Pancreas (tissue), 10 donors: ENCODE measurements at places on chromosomes 3 and 15. TPM values are rescaled to one million over a fixed set of nuclear protein-coding genes. Genes with fewer than 3 reads are reported as not detected.
A peak's percentile ranks its signal among the peaks of the same experiment; 100 is the strongest.

The PLA2G4E gene
- not detected for total RNA-seq

The PGBD4 gene
- 0.37 TPM for total RNA-seq

The SLC12A1 gene
- not detected for total RNA-seq

GRCh38 chr3:110576960-110577359, 494.7 kb upstream of the NECTIN3 start:
- DNase-seq = no peak

The TRAT1 gene
- not detected for total RNA-seq

The COL6A5 gene
- not detected for total RNA-seq

GRCh38 chr3:53833700-53834099, 12.5 kb downstream of the CHDH start:
- DNase-seq = no peak

DNA sequence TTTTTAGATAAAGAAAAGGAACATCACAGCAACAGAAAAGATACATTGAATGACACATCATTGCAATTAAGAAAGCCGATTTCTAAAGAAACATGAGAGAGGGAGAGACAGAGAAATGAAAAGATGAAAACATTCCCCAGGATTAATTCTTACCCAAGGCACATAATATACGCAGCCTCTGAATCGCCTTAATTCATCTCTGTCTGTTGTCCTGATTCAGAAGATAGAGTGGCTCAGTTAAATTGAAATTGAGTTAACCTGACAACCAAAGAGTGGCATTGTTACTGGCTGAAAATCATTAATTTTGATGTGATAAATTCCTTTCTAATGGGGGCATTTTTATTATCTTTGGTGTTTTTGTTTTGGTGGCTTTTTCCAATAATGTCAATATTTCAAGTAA, 701.9 kb downstream of the EDEM1 start:
- no peak for DNase-seq

The KBTBD13 gene
- total RNA-seq = not detected

GRCh38 chr15:50377867-50378751, 23.1 kb upstream of the GABPB1 start:
- DNase-seq = no peak

GRCh38 chr3:13718000-13718399, 161.9 kb downstream of the WNT7A start:
- peak; percentile 24 for DNase-seq

The NECTIN3 gene
- total RNA-seq = 9.7 TPM

- DNase-seq = no peak
Observed at GRCh38 chr3:29064085-29064484, 216.8 kb upstream of the RBMS3 start.

GRCh38 chr15:60799885-60800284, 320.9 kb upstream of the ICE2 start:
- no peak for DNase-seq

The PCNP gene
- 63.8 TPM for total RNA-seq

The CHDH gene
- 28.2 TPM for total RNA-seq

The PLSCR2 gene
- total RNA-seq = 0.40 TPM

DNA sequence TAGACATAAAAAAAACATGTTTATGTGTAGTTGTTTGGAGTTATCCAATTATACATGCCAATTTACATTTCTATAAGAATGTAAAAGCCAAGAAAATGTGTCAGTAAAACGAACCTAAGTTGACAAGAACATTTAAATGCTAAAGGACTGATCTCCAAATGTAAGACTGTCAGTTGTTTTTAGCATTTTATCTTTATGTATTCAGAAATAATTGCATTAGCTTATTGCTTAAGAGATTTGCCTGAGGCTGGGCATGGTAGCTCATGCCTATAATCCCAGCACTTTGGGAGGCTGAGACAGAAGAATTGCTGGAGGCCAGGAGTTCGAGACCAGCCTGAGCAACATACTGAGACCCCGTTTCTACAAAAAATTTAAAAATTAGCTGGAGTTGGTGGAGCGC, 26.9 kb downstream of the PXK start:
- DNase-seq = no peak

The TASOR gene
- 16.6 TPM for total RNA-seq
